ENCODE measurements at places on chromosomes 7 and 10.

DNA sequence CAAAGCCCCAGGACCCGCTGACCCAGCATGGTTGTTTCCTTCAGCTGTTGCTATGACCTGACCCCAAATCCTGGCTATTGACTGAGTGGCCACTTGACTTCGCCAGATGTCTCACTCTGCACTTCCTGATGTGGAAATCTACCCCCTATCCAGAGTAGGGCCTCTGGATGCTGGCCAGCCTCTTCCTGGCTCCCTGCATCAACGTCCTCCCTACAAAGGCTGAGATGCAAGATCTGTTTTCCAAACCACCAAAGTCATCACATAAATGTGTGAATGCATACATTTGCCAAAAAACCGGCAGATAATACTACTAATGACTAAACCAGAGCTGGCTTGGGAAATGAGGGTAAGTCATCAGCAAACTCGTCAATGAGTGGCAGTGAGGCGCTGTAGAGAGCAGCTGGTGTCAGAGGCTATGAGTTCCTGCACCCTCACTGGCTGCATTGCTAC, 70.4 kb downstream of the PYROXD2 start:
- DNase-seq, result no peak

- DNase-seq, result no peak
Measured at GRCh38 chr7:100380196-100380595, 6.9 kb downstream of the PILRA start.

DNA sequence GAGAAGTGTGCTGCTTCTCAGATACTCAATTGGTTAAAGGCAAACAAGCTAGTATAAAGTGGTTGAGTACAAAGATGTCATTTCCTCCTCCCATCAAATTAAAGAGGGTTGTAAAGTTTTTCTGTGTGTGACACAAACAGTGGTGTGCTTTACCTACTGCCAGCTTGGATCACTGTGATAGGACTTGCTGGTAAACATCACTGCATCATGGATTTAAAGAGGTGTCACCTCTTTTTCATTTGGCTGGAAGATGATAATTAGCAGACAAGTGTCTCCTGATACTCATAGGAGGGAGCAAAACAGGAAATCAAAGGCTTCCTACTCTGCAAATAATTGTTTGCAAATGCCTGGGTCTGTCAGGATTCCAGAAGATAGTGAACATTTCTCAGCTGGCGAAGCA, 200.5 kb downstream of the MDFIC start:
- DNase-seq, result no peak

DNA sequence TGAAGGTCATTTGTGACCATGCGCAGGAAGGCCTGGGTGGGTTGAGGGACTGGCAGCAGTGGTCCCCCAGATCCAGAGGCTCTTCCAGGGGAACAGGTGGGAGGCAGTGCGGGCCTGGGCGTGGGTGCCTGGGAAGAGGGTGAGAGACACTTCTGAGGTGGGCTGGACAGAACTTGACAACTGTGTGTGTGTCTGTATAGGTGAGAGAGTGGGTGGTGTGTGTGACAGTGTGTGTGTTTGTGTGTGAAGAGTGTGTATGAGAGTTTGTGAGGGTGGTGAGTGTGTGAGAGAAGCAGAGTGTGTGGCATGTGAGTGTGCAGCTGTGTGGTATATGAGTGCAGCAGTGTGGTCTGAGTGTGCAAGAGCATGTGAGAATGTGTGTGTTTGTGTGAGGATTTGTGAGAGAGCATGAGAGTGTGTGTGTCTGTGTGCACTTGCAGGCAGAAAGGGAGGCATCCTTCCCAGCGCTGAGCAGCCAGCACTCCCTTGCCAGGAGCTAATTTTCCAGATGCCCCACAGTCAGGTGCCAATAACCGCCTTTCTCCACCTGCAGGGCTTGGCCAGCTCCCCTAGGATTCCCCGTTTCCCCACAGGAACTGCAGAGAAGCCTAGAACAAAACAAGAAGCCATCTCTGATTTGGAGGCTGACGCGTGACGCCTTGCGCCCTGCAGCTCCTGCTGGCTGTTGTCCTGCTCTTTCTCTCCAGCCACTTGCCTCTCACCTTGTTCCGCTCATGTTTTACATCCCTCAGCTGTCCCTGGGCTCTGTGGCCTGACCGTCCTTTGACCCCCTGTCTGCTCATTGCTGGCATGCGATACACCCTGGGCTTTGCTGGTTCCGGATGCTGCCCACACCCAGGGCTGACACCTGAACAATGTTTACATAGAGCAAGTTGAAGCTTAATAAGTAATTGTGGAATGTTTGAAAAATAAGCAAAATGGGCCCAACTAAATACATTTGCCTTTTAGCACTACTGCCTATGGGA, 88.0 kb downstream of the TMEM178B start:
- no peak for DNase-seq

DNA sequence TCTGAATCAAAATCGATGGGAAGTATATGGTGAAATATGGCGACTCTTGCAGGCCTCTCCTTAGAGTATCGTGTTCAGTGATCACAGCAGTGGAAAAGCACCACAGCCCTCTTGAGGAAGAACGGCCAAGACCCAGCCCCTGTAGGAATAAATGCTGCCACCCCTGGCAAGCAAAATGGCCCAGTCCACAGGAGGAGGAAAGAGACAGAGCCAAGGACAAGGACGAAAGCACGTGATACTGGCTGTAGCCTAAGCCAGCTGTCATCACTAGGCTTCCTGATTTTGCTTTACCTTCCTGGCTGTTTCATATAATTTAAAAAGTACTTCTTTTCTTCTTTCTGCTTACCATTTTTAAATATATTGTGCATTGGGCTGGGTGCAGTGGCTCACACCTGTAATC, 395.0 kb upstream of the SHH start:
- DNase-seq, result no peak

- DNase-seq, result no peak
Measured at GRCh38 chr10:113666682-113667252, 2.9 kb upstream of the NRAP start.

GRCh38 chr7:14288701-14289100, 299.2 kb upstream of the ETV1 start:
- DNase-seq, result no peak

DNA sequence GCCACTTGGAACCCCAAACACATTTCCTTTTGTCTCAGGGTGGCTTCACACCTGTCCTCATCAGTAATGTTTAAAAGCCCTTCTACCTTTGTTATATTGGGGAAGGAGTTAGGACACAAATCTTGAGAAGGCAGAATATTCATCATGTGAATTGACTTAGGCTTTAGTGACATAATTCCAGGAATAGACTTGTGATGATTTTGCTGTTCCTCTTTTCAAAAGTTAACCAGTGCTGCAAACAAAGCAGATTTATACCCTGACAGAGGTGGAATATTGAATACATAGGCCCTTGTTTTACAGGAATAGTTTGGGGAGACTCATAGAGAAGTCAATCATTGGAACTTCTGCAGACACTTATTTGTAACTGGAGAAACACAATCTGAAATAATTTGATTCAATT, 27.0 kb downstream of the ZNF786 start:
- DNase-seq, result no peak

DNA sequence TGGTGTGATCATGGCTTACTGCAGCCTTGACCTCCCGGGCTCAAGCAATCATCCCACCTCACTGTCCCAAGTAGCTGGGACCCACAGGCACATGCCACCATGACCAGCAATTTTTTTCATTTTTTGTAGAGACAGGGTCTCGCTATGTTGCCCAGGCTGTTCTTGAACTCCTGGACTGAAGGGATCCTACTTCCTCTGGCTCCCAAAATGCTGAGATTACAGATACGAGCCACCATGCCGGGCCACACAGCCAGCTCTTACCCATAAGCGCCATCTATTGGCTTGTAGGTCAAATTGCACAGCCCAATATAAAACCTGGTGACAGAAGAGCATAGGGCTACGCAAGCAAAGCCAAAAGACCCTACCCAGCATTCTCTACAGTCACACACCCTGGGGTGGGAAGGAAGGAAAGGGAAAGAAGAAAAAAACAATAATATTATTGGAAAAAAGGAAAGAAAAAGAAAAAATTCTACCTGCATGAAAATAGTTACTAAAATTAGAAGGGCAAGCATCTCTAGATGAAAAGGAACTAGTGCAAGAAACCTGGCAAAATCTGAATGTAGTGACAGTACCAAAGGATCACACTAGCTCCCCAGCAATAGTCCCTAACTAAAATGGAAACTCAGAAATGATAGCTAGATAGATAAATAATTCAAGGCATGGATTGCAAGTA, 29.4 kb upstream of the AMPH start:
- peak; percentile 50 for DNase-seq

DNA sequence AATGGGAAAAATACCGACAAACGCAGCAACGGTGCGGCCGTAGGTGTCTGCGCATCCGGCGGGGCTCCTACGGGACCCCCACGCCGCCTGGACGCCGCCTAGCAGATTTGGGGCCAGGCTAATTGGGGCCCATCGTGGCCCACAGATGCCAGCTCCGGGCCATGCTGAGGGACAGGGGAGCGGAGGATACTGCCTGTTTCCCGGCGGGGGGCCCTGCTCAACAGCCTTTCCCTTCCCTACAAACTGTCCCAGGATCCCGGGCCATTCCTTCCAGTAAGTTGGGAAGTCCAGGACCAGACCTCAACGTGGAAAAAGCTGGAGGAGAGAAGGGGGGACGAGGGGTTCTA, 21.7 kb upstream of the GPER1 start:
- DNase-seq, result no peak

DNA sequence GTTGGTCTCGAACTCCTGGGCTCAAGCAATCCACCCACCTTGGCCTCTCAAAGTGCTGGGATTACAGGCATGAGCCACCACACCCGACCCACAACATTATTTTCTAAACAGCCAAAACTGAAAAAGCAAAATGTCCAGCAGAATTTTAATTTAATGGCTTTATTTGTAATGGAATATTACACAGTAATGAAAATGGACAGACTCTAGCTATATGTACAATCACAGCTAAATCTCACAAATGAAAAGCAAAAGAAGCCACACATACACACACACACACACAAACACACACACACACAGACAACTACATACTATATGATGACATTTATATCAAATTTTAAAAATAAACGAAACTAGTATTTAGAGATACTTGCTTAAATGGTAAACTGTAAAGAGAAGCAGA, 18.7 kb downstream of the ARHGAP19 start:
- no peak for DNase-seq

GRCh38 chr7:122148081-122148480, 4.0 kb upstream of the AASS start:
- no peak for DNase-seq

DNA sequence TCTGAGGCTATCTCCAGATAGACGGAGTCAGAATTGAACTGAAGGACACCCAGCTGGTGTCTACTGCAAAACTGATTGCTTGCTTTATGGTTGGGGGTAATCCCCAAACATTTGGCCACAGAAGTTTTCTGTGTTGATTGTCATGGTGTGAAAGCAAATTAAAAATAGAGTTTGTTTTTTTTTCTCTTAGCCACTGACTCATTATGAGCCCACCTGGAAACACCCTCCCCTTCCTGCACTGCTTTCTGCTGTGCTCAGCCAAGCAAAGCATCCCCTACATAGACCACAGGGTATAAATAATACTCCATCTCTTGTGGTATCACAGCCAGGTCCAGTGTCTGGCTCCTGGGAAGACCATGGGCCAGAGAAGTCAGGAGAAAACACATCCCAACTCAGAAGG, 6.5 kb upstream of the VWC2 start:
- no peak for DNase-seq

DNA sequence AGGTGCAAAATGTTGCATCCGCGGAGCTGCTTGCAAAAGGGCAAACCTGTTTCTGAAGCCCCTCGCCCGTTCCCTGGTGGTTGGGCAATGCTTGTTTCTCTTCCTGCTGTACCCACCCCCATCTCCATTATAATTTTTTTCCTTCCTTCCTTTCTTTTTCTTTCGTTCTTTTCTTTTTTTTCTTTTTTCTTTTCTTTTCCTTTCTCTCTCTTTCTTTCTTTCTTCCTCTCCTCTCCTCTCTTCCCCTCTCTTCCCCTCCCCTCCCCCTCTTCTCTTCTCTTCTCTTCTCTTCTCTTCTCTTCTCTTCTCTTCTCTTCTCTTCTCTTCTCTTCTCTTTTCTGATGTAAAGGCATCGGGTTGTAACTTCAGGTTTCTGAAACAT, 278.2 kb downstream of the GATA3 start:
- DNase-seq, result no peak

GRCh38 chr10:119306514-119306951, 99.2 kb downstream of the GRK5 start:
- DNase-seq, result peak; percentile 49

GRCh38 chr10:66586073-66586472, 339.8 kb upstream of the LRRTM3 start:
- DNase-seq, result no peak

Data from K562 (cell line).